Posterior vena cava (tissue), 2 donors: ENCODE measurements at places on chromosomes 5 and 9. TPM values are rescaled to one million over a fixed set of nuclear protein-coding genes. Genes with fewer than 3 reads are reported as not detected.

GRCh38 chr5:40441733-40442132 lies 238.0 kb upstream of the PTGER4 start:
- no peak for DNase-seq

- DNase-seq = no peak
Observed at GRCh38 chr5:74073257-74073656, 447.3 kb downstream of the ARHGEF28 start.

- peak; percentile 80 for DNase-seq
Observed at GRCh38 chr5:66597183-66597757, 1.1 kb downstream of the MAST4 start.

DNA sequence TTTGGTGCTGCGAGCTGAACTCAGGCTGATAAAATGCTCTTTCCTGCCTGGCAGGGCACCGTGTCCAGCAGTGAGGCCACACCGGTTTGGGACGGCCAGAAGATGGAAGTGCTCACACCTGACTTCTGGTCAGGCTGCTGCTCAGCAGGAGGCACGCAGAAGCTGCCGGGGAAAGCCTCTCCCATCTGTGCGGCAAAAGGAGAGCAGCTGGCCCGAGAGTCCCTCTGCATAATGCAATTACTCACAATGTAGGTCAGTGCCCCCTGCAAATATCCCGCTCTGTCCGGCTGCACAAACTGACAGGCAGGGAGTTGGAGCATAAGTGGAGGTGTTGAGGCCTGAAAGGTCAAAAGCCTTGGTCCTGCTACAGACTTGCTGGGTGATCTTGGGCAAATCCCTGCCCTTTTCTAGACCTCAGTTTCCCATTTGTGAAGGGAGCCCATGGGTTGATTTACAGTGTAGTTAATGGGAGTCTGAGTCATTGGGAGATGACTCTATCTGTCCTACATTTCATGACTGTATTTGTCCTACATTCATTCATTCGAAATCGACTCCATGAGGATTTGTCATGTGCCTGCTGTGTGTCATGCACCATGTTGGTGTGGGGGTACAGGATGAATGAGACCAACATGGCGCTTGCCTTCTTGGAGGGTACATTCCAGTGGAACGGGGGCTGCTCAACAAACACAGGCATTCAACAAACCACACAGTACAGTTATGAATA lies 61.8 kb upstream of the TBC1D2 start:
- no peak for DNase-seq

- DNase-seq = no peak
Observed at GRCh38 chr5:116553366-116553765, 21.3 kb downstream of the SEMA6A start.

DNA sequence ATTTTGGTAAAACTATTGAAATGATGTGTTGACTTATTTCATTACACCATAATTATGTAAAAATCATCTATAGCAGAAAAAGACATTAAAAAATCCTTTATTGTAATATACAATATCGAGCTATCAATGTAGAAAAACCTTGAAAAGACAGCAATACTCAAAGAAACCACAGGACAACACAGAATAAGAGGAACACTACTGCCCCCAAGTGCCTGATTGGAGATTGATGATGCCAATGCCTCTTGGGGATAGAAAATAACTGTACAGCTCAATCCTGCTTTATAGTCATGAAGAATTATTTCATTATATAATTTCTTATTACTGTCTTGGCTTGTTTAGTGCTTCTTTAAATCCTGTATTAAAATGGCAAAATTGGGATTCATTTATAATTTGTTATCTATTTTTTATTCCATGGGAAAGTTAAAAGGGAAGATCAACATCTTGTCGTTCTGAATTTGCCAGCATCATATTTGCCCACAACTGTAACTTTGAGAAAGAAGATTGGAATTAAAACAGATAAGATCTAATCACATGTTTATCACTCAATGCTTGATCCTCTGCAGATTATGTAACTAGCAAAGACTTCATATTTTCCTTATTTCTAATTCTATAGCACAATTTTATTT lies 337.5 kb downstream of the CDH9 start:
- DNase-seq = no peak

DNA sequence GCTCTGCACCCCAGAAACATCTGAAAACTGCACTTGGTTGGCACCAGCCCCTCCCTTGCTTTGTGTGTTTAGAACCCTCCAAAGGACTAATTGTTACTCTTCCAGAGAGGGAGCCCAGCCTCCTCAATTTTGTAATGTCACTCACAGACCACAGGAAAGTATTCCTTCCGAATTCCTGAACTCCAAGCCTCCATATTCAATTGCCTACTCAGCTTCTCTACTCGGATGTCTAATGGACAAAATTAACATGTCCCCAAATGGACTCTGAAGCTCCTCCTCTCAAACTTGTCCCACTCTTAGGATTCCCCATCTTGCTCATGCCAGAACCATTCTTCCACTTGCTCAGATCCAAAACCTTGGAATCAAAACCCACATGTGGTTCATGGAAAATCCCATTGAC lies 3.9 kb upstream of the TMEM171 start:
- no peak for DNase-seq

GRCh38 chr5:36214436-36214835 lies 27.3 kb downstream of the NADK2 start:
- no peak for DNase-seq

GRCh38 chr5:33995865-33996264 lies 11.4 kb upstream of the SLC45A2 start:
- no peak for DNase-seq

DNA sequence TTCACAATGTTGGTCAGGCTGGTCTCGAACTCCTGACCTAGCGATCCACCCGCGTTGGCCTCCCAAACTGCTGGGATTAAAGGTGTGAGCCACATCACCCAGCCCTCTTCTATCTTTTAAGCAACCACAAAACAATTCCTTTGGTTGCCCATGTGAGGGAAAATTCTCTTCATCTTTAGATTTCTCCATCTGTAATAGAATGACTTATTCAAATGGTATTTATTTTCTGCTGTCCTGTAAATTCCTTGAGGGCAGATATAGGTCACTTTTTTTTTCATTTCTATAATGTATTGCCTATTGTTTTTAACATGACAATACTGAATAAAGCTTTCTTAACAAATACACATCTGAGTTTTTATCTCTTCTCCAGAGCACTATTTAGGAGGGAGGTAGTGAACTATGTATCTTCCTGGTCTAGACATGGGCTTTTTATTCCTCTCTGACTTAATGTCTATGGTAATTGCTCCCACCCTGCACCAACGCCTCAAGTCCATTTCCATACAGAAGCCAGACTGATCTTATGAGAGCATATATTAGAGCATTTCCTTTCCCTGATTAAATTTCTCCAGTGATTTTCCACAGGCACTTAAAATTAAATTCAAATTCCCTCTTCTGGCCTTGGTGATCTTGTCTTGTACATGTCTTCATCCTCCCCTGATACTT lies 595.6 kb downstream of the CAAP1 start:
- DNase-seq = no peak

DNA sequence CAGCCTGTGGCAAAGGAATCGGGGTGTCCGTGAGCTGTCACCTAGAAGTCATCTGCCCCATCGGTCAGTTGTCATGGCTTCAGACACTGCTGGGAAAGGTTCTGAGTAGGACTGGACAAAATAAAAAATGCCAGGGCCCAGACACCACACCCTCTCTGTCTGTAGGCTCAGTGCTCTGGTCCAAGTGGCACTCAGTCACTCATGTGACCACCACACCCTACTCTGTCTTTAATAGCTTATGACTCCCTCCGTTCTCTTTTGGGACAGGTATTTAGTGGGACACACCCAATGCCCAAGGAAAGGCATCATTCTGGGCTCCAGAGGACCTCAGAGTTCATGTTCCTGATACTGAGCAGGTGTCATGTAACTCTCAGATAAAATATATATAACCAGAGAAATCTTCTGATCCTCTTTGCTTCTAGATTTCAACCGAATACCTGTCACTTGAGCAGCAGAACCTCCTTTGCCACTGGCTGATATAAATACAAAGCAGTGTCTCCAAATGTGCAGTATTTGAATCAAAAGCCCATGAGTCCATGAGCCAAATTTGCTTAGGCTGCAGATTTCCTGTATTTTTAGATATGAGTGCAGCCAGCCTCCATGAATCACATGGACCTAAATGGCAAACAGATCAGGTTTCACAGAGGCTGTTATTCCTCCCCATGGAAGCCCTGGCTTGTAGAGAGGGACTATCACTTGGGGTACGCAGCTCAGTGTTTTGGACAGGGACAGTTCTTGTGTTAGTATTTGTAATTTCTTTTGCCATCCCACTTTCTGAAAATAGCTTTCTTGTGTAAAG lies 272.0 kb downstream of the ARHGAP26 start:
- no peak for DNase-seq

- no peak for DNase-seq
Observed at GRCh38 chr5:59709846-59710245, 183.7 kb downstream of the PDE4D start.

DNA sequence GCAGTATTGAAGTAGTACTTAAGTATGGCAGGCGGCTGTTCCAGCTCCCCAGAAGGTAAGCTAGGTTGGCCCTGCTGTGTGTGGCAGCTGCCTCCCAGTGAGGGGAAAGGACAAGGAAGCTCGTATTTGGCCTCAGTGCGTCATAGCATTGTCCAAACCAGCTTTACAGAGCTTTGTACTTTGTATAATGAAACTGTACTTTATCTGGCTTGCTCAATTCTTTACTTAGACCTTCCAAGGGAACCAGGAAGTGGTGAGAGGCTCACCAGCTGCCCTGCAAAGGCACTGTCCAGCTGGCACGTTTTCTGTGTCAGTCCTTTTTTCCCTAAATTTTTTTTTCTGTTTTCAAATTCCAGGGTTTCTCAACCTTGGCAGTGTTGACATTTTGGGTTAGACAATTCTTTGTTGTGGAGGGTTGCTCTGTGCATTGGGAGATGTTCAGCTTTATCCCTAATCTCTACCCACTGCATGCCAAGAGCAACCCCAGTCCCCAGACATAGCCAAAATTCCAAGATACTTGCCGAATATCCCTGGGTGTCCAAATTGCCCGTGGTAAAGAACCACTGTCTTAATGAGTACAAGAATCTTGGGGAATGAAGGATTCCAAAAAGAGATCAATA lies 474.5 kb downstream of the LRRC70 start:
- DNase-seq = peak; percentile 77

DNA sequence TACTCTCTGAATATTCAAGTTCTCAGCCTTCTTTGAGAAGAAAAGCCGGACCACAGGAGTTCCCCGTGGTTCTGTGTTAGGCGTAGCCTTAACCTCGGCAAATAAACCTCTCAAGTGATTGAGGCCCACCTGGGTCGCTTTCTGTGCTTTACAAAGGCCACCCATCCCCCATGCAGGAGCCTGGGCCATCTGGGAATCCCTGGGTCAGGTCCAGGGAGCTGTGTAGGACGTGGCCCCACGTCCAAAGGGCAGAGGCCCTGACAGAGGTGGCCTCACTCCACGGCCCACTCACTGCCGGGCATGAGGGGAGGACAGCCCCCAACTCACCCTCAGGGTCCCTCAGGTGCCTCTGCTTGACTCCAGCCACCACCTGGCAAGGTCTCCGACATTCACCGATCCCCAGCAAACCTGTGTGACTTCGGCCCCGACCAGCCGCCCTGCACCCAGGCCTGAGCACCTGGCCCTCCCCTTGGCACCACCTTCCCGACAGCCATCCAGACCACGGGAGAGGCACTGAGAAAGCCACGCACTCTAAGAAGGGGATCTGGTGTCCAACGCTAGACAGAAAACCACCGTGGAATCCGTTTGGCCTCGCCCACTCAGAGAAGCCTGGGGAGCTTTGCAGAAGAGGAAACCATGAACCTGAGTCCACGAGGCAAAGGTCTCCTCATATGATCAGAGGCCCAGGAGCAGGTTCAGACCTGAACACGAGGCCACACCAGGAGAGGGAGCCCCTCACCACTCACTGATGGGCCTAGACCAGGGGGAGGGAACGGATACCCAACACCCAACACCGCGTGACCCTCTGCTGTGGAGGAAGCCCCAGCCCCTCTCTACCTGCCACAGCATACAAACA lies 4.5 kb downstream of the SLC12A7 start:
- DNase-seq = no peak

GRCh38 chr9:10562581-10563343 lies 50.0 kb downstream of the PTPRD start:
- no peak for DNase-seq

DNA sequence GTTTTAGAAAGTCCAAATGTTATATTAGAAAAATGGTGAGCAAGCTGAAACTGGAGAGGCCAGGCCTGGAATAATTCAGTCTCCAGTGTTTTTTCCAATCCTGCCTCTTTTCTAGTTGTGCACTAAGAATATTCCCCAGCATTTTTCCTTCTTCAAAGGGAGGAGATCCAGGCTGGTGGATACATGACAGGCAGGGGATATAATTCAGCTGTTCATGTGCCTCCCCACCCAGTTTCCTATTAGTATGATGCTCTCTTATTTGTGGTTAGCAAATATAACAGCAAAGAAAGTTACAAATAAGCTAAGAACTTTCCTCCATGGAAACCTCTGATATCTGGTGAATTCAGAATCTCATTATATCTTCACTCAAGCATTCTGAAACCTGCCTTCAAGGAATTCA lies 216.4 kb downstream of the TARS1 start:
- DNase-seq = no peak

DNA sequence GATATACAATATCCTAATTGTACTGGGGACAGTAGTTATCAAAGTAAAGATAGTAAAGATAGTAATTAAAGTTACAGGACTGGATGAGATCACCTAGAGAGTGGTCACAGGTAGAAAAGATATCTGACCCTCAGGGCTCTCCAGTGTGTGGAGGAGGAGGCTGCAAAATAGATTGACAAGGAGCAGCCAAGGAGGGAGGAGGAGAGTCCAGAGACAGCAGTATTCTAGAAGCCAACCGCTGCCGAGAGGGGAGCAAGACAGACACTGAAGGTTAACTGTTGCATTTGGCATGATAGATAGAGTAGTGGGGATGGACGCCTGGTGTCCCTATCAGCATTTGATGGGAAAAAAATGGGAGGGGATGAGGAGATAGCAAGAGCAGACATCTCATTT lies 17.0 kb upstream of the F2RL1 start:
- DNase-seq = no peak

- DNase-seq = no peak
Observed at GRCh38 chr5:128111818-128112448, 28.4 kb downstream of the SLC12A2 start.

GRCh38 chr9:113875459-113876150 lies 504 bp upstream of the ZNF618 start:
- DNase-seq = no peak

GRCh38 chr9:99160173-99160572 lies 55.3 kb downstream of the TGFBR1 start:
- no peak for DNase-seq

PCDHB9 gene
- total RNA-seq = 1.1 TPM

EPB41L4B gene
- 0.62 TPM for total RNA-seq

SLC6A7 gene
- total RNA-seq = 0.14 TPM

PCDHA3 gene
- total RNA-seq = 0.23 TPM

CCL27 gene
- total RNA-seq = 0.33 TPM

PTGER4 gene
- total RNA-seq = 12.1 TPM

GPR151 gene
- not detected for total RNA-seq

GLDC gene
- 0.52 TPM for total RNA-seq

SKP2 gene
- 8.9 TPM for total RNA-seq

CAVIN4 gene
- 0.51 TPM for total RNA-seq

LECT2 gene
- total RNA-seq = not detected

HAVCR2 gene
- total RNA-seq = 8.4 TPM

KLF9 gene
- 87.1 TPM for total RNA-seq

FOXD4L6 gene
- total RNA-seq = not detected

TAF11L5 gene
- not detected for total RNA-seq
